DMS79 treated with DMSO at 0.1 percent for 48 hours (cell line): ENCODE measurements at places on chromosomes 7 and 10.

DNA sequence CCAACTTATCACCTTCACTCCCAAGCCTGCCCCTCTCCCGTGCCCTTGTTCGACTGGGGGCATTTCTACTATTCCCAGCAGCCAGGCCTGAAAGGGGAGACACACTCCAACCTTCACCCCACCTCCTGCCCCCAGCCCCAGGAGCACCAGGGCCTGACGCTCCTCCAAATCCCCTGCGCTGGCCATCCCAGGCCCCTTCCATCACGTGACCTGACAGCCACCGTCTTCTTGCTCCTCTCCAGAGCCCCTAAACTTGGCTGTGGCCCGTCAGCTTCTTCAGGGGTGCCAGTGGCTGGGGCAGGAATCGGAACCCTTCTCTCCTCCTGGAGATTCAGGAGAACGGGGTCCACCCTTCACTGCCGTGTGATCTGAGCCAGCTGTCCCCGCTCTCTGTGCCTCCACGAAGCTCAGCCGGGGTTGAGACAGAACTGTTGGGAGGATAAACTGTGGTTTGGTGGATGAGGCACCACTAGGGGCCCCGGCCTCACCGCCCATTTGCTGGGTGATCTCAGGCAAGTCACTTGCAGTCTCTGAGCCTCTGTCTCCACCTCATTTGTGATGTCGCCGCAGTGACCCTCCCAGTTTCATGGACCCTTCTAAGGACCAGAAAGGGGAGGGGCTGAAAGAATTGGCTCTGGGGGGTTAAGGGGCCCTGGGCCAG, 91.0 kb downstream of the MYL10 start:
- no peak for DNase-seq

DNA sequence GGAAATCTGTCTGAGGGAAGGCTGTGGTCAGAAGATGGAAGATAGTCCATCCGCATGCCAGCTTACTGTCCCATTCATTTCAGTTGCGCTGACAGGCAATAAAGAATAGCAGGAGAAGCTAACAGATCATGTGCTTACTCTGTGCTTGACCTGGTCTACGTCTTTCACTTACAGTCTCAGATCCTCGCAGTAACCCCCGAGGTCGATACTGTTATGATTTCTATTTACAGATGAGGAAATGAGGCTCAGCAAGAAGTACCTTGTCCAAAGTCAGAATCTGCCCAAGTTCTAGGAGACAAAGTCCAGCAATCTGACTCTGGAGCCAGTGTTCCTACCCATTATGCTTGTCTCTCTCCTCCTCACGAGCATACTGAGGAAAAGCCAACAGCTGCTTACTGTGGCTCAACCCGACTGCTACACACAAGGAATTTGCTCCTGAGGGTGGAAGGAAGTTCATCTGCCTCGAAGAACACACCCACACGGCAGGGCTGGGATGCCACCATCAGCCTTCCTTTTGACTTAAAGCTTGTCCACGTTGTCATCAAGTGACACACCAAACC, 74.2 kb downstream of the MINPP1 start:
- no peak for DNase-seq

DNA sequence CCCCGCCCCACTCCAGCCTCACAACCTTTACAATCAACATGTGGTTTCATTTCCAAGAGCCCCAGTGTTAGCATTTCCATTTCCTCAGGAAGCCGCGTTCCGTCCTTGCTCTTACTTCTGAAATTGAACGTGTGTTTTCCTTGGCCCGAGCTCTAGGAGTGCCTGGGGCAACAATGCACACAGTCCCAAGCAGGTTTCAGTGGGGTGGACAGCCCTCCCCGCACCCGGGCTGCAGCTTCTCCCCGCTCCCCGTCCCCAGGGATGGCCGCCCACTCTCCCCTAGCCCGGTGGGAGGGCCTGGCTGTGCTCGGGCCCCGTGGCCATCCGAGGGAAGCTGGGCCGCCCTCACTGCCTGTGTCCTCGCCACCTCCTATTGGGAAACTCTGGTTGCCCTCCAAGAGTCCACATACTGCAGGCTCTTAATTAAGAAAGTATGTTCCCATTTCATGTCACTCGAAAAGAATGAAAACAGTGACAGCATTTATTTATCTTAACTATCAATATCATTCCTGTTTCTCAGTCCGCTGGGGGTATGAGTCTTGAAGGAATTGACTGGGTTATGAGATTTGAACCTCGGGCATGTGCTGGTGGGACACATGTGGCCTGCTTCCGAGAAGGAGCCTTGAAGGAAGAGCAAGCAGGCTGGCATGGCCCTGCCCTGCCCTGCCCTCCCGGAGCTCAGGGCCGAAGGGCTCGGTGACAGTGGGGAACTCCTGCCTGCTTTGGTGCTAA, 163.8 kb downstream of the GRK5 start:
- no peak for DNase-seq

DNA sequence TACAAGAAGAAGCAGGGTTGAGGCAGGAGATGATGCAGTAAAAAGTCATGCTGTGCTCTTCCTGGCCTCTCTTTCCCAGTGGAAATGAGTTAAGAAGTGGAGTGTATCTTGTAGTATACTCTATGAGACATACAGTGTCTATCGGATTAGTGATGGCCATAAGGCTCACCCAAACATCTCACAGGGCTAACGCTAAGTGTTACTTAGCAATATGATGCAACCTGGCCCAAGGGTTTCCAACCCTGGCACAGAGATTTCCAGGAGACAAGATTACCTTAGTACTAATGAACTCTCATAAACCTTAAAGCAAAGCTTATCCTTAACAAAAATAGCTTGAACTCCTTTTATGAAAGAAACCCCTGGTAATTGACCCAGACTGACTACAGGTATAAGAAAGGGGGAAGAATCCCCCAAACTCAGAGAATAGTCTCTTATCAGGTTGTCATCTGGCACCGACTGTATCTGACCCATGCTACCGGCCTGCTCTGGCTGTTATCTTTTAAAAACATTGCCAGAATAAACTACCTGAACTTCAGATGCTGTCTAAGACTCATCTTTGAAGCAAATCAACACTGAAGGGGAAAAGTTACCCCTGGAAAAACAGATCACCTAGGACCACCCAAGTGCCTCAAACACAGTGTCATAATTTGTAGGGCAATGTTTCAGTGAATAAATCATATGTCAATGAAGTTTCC, 1002.0 kb downstream of the REEP3 start:
- no peak for DNase-seq

DNA sequence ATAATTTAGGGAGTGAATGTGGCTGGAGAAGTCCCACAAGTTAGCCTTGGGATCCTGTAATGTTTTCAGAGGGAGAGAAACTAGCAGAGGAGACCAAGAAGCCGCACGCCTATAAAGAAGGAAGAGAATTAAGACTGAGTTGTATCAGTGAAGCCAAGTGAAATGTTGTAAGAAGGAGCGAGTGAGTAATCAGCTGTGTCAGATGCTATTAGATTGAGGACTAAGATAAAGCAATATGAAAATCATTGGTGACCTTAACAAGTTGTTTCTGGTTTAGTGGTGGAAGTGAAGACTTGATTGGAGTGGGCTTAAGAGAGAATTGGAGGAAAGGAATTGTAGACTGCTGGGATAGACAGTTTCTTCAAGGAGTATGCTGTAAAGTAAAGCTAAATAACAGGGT, 8.8 kb downstream of the CCSER2 start:
- DNase-seq: no peak

DNA sequence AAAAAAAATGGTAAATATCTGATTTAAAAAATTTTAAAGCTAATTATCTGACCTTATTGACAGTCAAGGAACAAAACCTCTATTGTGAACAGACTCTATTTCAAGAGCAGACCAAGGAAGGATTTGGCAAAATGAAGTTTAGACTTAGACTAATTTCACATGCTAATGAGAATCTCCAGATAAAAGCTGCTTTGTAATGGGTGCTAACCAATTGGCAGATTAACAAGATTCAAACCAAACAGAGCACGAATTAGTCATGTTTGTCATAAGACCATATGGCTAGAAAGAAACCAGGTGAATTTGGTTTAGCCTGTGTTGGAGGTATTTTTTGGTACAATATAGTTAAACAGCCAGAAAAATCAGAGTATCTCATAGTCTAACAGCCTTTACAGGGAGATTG, 429.1 kb upstream of the NFE2L3 start:
- no peak for DNase-seq

- DNase-seq: no peak
Measured at GRCh38 chr10:131947631-131948347, 33.9 kb downstream of the BNIP3 start.

DNA sequence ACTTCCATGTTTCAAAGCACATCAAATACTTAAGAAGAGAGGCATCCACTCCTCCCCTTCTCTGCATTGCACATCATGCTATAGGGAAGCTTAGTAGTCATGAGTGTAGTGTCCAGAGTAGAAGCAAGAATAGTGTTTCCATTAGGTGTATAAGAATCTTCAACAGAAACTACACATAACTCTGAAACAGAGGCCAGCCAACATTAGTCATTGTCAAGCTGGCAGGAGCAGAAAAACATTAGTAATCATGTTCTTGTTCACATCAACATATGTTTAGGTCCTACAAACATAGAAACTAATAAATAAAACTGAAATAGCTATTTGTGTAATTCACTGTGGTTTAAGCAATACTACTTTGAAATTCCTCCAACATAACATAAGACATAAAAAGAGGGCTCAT, 370.2 kb downstream of the PPP1R3A start:
- DNase-seq: no peak

DNA sequence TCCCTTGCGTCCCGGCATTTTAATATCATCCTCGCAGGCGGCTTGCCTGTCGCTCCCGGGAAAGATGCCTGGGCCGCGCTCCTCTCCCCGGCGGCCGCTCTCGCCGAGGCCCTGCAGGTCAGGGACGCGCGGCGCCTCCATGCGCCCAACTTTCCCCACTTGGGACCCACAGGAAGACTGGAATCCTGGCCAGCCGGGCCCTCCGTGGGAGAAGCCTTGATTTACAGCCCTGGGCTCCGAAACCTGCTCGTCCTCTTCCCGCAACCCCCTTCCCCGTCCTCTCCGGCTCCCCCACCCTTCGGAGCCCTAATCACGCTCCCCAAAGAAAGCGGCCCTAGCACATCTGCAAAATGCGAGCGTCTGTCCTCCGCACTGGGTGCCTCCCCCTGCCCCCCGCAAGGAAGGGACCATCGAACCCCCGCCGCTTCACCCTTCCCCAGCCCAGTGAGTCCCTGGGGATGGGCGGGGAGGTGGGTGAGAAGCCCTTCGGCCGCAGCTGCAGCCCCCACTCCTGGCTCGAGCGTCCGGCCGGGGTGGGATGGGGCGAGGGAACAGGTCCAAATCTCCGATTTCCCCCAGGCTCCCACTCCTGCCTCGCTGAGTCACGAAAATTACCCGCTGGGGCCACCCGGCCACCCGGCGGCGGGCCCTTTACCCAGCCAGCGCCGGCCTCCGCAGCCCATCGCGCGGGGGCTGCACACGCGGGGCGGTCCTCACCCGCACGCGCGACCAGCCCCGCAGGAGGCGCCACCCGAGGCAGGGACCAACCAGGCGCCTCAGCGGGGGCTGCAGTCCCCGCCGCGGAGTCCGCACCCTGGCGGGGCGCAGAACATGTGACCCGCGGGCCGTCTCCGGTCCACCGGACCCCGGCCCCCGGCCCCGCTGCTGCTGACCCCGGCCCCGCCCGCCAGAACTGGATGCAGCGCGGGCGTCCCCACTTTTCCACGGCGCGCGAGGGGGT, 695 bp downstream of the HSPA12A start:
- DNase-seq: no peak

- DNase-seq: peak; percentile 10
Measured at GRCh38 chr7:2564970-2565540, 6.3 kb downstream of the IQCE start.

GRCh38 chr7:95330961-95331337, 6.6 kb upstream of the PON1 start:
- DNase-seq: no peak

- DNase-seq: no peak
Measured at GRCh38 chr7:134701272-134701671, 54.6 kb downstream of the BPGM start.

- DNase-seq: peak; percentile 21
Measured at GRCh38 chr10:72274730-72275350, 1.1 kb downstream of the DDIT4 start.
